NCI-H526 treated with DMSO at 0.1 percent for 48 hours (cell line): ENCODE measurements at places on chromosomes 12 and 14.
A peak's percentile ranks its signal among the peaks of the same experiment; 100 is the strongest.

- DNase-seq, result no peak
Observed at GRCh38 chr12:15819644-15820437, 30.7 kb upstream of the EPS8 start.

GRCh38 chr12:68532204-68532886 is 78.4 kb upstream of the RAP1B start:
- DNase-seq, result no peak

- DNase-seq, result peak; percentile 50
Observed at GRCh38 chr12:27969624-27970400, 2.7 kb downstream of the PTHLH start.

DNA sequence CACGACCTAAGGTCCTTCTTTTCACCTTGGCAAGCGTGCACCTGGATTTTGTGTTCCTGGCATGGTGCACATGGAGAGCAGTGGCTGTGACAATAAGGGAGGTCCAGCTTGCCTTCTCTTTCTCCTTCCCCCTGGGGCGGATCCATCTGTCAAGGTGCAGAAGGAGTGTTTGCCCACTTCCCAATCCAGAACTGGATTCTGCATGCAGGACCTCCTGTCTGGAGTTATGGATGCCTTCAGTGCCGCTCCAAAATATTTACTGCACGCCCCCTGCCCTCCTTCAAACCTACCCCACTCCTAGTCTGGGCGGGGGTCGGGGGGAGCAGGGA is 192.7 kb downstream of the DPF3 start:
- no peak for DNase-seq

DNA sequence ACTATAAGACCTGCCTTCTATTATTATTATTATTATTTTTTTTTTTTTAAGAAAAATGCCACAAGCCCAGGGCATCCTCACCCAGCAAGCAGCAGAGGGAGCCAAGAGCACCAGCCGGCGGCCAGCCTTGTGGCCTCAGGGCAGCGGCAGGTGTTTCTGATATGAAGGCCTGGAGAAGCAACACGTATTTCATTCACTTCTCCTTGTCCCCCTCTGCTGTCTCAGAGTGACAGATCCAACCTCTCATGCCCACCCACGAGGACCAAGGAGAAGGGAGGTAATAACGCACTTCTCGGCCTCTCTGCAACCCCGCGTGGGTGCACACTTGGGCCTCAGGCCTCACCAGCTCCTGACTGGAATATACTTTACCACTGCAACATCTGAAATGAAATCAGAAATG is 25.4 kb downstream of the CDC42BPB start:
- DNase-seq, result peak; percentile 41

- DNase-seq, result no peak
Observed at GRCh38 chr12:70536650-70537049, 100.6 kb downstream of the PTPRB start.

DNA sequence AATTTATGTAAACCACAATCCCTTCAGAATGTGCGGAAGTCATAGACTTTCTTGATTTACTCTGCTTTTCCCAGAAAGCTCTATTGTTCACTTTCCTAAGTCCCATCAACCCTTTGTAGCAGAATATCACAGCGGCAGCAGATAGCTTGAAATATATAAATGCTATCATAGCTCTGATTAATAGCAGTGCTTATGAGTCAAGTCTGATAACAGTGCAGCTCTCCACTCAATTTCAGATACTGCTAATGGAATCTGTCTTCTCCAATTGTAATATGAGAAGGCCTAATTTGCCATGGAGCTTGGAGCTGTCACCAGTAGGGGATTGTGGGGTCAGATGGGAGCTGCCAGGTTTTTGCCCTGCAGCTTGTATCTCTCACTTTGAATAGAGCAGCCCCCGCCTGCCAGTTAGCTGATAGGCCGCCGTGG is 10.9 kb downstream of the TMEM260 start:
- peak; percentile 27 for DNase-seq
